A549 treated with RU486 at 1 μM for 4 hours (cell line): ENCODE measurements at places on chromosomes 2 and 18. TPM values are rescaled to one million over a fixed set of nuclear protein-coding genes. Genes with fewer than 3 reads are reported as not detected.

Gene TTN
- total RNA-seq: under 0.01 TPM in 5 replicates

Gene TTL
- total RNA-seq: 29.6 to 41.5 TPM (median 40.4 TPM) in 5 replicates

Gene RAX
- total RNA-seq: not detected in 5 replicates

Gene AGXT
- total RNA-seq: not detected in 5 replicates

Gene RNF152
- total RNA-seq: 0.01 to 0.15 TPM in 2 of 5 replicates, not detected in the others

Gene RNF144A
- 4.5 to 8.2 TPM (median 7.6 TPM) in 5 replicates for total RNA-seq

Gene SLC9A4
- not detected in 5 replicates for total RNA-seq

Gene CYP27A1
- total RNA-seq: 0.10 to 0.18 TPM (median 0.17 TPM) in 5 replicates

Gene KRCC1
- 7.4 to 13.2 TPM (median 11.8 TPM) in 5 replicates for total RNA-seq

Gene ZNF521
- total RNA-seq: not detected in 5 replicates

Gene TEKT4
- total RNA-seq: not detected in 5 replicates

Gene GALNT13
- total RNA-seq: 7.5 to 12.4 TPM (median 10.0 TPM) in 5 replicates

Gene CYRIA
- 0.06 to 0.18 TPM (median 0.10 TPM) in 5 replicates for total RNA-seq

Gene POTEI
- not detected in 5 replicates for total RNA-seq

Gene EFR3B
- total RNA-seq: 11.7 to 14.9 TPM (median 13.9 TPM) in 5 replicates

Gene SLC35F6
- total RNA-seq: 36.2 to 45.2 TPM (median 40.6 TPM) in 5 replicates

Gene ACVR1C
- 0.01 to 0.06 TPM in 2 of 5 replicates, not detected in the others for total RNA-seq

Gene IL36RN
- 0.06 to 0.59 TPM (median 0.08 TPM) in 4 of 5 replicates, not detected in the other for total RNA-seq

Gene TLX2
- 0.22 to 0.45 TPM (median 0.34 TPM) in 5 replicates for total RNA-seq

Gene SERPINB12
- not detected in 5 replicates for total RNA-seq

Gene SERPINB3
- 0.09 to 0.21 TPM (median 0.14 TPM) in 3 of 5 replicates, not detected in the others for total RNA-seq

Gene REG3G
- total RNA-seq: not detected in 5 replicates

Gene ADGRF3
- total RNA-seq: 0.10 to 0.22 TPM (median 0.17 TPM) in 3 of 5 replicates, not detected in the others

Gene CFC1
- not detected in 5 replicates for total RNA-seq

Gene TXNDC2
- 0.06 to 0.38 TPM (median 0.16 TPM) in 5 replicates for total RNA-seq

Gene CDK15
- total RNA-seq: not detected in 5 replicates

Gene ICOS
- total RNA-seq: not detected in 5 replicates

Gene C2orf66
- total RNA-seq: 0.07 to 0.19 TPM (median 0.13 TPM) in 3 of 5 replicates, not detected in the others

Gene EN1
- total RNA-seq: 1.1 to 1.4 TPM (median 1.3 TPM) in 5 replicates
